ENCODE measurements at places on chromosomes 12 and 14. TPM values are rescaled to one million over a fixed set of nuclear protein-coding genes. Genes with fewer than 3 reads are reported as not detected.
A peak's percentile ranks its signal among the peaks of the same experiment; 100 is the strongest.

DNA sequence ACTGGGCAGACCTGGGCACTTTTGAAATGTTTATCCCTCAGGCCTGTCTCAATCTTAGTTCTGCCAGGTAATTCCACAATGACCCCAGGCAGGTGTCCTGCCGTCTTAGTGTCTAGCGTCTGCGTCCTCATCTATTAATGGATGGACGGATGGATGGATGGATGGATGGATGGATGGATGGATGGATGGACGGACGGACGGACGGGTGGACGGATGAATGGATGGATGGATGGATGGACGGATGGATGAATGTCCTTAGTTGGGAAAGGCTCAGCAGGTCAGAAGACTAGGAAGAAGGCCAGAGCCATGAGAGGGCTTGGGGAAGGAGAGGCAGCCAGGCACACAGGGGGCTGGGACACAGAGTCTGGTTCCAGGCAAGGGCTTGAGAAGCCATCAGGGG lies 141.3 kb downstream of the CALM1 start:
- no peak overlapping the region for H3K4me3 ChIP-seq
- peaks cover 6% of the 10 kb centered on the region for H3K4me1 ChIP-seq
- no peak overlapping the region for H3K27ac ChIP-seq
- H3K27me3 ChIP-seq, result no peaks in the 10 kb centered on the region
- peaks cover 4% of the 10 kb centered on the region for H3K36me3 ChIP-seq
- DNase-seq, result no peak

The FKBP3 gene
- 8.6 TPM for total RNA-seq

DNA sequence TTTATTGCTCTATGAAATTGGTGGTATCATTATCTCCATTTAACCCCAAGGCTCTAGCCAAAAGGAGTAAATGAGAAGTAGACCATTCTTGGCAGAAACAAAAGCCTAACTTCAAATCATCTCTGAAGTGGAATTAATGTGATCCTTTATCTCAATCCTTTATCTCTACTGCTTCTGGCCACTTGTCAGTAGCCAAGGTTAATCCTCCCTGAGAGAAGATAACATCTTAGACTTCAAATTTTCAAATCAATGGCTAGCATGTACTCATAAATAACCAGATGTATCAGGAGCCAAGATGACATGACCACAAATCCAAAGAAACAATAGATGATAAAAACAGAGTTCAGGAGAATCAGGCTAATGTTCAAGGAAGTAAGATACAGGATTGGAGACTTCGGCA lies 123.1 kb upstream of the RASSF8 start:
- peaks cover 3% of the 10 kb centered on the region for H3K4me1 ChIP-seq
- H3K27me3 ChIP-seq, result no peaks in the 10 kb centered on the region
- H3K27ac ChIP-seq, result no peak overlapping the region
- H3K36me3 ChIP-seq, result no peaks in the 10 kb centered on the region
- no peak for DNase-seq
- no peak overlapping the region for H3K4me3 ChIP-seq

The CELA1 gene
- not detected for total RNA-seq

DNA sequence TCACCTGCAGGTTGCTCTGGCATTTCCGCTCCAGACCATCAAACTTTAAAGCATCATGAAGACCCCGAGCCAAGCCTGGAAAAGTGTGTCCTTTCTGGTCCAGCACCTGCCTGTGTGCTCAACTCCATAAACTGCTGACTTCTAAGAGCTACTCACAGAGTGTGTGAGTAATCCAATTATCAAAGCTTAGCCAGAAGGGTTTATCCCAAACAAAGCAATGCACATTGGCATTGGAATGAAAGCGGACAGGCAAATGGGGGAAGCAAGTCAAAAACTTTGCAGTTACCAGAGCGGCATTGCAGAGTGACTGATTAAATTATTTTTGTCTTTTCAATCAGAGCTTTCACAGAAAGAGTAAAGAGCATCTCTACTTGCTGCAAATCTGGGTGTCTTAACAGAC lies 1262.4 kb upstream of the SEL1L start:
- H3K4me3 ChIP-seq, result no peak overlapping the region
- no peaks in the 10 kb centered on the region for H3K27me3 ChIP-seq
- no peaks in the 10 kb centered on the region for H3K4me1 ChIP-seq
- no peak overlapping the region for H3K27ac ChIP-seq
- H3K36me3 ChIP-seq, result no peaks in the 10 kb centered on the region
- DNase-seq, result no peak

- peaks cover 3% of the 10 kb centered on the region for H3K4me1 ChIP-seq
- no peaks in the 10 kb centered on the region for H3K36me3 ChIP-seq
- no peak for DNase-seq
- H3K4me3 ChIP-seq, result peak overlapping the region; percentile 29
- no peak overlapping the region for H3K27ac ChIP-seq
These were observed 5.0 kb upstream of the CCND2 start for GRCh38 chr12:4268329-4269181.

The TEP1 gene
- total RNA-seq, result 12.4 TPM

DNA sequence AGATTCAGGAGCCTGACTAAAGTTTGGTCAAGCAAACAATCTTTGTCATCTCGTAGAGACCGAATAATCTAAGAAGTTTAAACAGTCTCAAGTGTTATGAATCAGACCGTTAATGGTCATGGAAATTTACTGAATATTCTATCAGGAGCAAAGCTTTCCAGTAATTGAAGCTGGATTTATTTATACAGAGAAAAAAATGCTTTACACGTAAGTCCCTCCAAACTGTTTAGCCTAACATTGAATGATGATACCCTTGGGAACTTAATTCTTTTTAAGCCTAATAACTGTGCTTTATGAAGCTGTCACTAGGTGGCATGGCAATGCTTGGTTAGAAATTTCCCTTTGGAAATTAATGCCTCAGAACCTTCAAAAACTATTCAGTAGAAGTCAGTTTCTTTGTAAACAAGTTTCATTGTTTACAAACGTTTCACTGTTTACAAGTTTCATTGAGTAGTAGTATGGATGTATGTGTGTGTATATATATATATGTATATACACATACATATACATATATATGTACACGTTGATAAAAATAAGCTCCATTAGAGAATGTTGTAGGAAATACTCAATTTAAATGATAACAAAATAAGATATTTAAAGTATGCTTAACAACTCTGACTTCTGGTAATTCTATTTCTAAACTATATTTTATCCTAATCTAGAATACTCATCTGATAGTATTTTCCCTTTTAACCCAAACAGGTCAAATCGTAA lies 32.1 kb downstream of the DEPDC4 start:
- no peak overlapping the region for H3K4me3 ChIP-seq
- H3K27me3 ChIP-seq, result no peaks in the 10 kb centered on the region
- H3K27ac ChIP-seq, result peak overlapping the region; percentile 46
- DNase-seq, result peak; percentile 86

The PCNX1 gene
- total RNA-seq, result 43.7 TPM

- DNase-seq, result no peak
- no peak overlapping the region for H3K4me3 ChIP-seq
- peak overlapping the region; percentile 10 for H3K27ac ChIP-seq
- H3K27me3 ChIP-seq, result no peaks in the 10 kb centered on the region
- no peaks in the 10 kb centered on the region for H3K36me3 ChIP-seq
These were observed 153.7 kb downstream of the ZFP36L1 start for GRCh38 chr14:68639000-68639757.

DNA sequence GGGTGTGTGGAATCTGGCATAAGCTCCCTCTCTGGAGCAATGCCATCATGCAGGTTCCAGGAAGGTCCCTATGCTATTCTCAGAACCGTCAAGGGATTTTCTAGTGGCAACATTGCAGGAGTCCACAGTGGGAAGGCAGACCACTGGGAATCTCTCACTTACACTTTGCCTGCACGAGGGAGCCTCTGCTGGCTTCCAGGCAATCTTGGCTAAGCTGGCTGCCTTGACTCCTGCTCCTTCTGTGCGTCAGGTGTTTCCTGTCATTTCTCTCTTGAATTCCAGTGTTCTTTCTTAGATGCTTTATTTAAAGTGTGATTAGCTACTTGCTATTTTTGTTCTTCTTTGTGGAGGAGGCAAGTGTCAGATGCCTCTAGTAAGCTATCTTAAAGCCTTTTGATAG lies 414.0 kb upstream of the ATP2B1 start:
- H3K4me3 ChIP-seq, result no peak overlapping the region
- no peak overlapping the region for H3K27ac ChIP-seq
- no peaks in the 10 kb centered on the region for H3K36me3 ChIP-seq
- no peak for DNase-seq

The RHNO1 gene
- total RNA-seq, result 36.4 TPM

DNA sequence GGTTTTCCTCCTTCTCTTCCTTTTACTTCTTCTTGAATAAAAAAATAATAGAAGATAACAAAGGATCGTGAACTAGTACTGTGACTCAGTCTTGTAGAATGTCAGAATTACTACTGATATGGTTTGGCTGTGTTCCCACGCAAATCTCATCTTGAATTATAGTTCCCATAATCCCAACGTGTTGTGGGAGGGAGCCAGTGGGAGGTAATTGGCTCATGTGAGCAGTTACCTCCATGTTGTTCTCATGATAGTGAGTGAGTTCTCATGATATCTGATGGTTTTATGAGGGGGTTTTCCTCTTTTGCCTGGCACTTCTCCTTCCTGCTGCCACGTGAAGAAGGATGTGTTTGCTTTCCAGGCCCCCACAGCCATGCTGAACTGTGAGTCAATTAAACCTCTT lies 549.6 kb downstream of the DIO2 start:
- no peaks in the 10 kb centered on the region for H3K27me3 ChIP-seq
- H3K27ac ChIP-seq, result no peak overlapping the region
- no peaks in the 10 kb centered on the region for H3K4me1 ChIP-seq
- DNase-seq, result peak; percentile 56

The SLCO1A2 gene
- total RNA-seq, result not detected

The P2RX2 gene
- not detected for total RNA-seq

The DTX1 gene
- not detected for total RNA-seq

The BCAT1 gene
- 683 TPM for total RNA-seq

Data from IMR-90 (cell line).